PC-3 (cell line): ENCODE measurements at places on chromosomes 7 and 10. TPM values are rescaled to one million over a fixed set of nuclear protein-coding genes. Genes with fewer than 3 reads are reported as not detected.

DNA sequence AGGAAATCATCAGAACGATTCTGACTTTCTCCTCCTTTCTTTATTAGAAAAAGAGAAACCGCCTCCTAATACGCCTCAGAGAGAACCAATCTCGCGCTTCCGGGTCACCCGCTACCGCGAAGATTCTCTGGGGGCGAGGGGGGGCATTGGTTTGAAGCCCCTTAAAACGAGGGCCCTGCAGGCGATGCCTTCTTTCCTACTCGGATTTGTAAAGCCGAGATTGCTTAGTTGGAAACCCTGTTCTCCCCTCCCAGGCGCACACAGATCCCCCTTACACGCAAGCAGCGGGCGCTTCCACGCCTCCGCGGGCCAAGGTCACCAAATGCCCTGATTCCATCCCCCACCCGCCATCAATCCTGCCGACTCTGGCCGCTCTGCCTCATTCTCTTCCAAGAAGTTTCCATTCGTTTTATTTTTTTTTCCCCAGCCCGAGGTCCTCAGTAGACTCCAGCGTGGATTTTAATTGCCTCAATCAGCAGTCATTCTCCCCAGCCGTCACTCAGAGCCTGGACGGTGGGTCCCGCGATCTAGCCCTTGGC is 1.1 kb upstream of the GAD2 start:
- no peak overlapping the region for H3K27ac ChIP-seq
- H3K4me3 ChIP-seq: no peak overlapping the region
- H3K27me3 ChIP-seq: peaks cover 22% of the 10 kb centered on the region
- H3K36me3 ChIP-seq: no peaks in the 10 kb centered on the region
- H3K4me1 ChIP-seq: no peaks in the 10 kb centered on the region

DNA sequence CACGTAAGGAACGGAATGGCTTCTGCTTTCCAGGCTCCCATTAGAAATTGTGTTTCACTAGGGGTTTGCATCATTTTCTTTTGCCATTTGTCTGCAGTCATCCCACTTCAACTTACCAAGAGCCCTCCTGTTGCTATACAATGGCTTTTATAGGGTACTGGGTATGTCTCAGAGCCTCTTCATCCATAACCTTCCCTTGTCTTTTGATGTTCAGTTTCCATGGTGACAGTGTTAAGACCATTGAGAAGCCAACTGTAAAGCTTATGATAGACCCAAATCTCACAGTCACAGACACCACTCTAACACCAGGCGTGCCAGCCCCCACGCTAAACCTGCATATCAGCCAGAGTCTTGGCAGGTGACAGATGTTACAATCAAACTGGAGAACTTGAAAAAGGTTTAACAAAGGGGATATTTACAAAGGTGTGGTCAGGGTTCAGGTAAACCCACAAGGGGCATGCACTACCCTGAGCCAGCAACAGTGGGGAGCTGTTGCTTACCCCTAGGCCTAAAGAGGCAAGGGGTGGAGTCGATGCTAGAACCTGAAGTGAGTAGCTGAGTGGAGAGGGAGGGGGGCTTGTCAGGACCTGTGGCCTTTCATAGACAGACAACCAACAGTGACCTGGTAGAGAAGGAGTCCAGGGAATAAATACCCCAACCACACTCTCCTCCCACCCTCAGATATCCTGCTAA is 53.2 kb upstream of the ABLIM1 start:
- H3K27me3 ChIP-seq: no peaks in the 10 kb centered on the region
- no peaks in the 10 kb centered on the region for H3K36me3 ChIP-seq
- H3K4me1 ChIP-seq: peaks cover 43% of the 10 kb centered on the region
- no peak overlapping the region for H3K4me3 ChIP-seq
- DNase-seq: no peak

- H3K36me3 ChIP-seq: no peaks in the 10 kb centered on the region; the same call in 1 of the 2 replicates
- H3K27ac ChIP-seq: no peak overlapping the region
Observed at GRCh38 chr10:104081998-104082397, 3.7 kb downstream of the COL17A1 start.

- no peak overlapping the region for H3K27ac ChIP-seq
- peaks cover 8% of the 10 kb centered on the region for H3K27me3 ChIP-seq
- no peak overlapping the region for H3K4me3 ChIP-seq
- no peaks in the 10 kb centered on the region for H3K36me3 ChIP-seq
- peak; percentile 97 for DNase-seq
- H3K4me1 ChIP-seq: peaks cover 27% of the 10 kb centered on the region
Observed at GRCh38 chr10:70462349-70462984, 16.1 kb upstream of the PALD1 start.

DNA sequence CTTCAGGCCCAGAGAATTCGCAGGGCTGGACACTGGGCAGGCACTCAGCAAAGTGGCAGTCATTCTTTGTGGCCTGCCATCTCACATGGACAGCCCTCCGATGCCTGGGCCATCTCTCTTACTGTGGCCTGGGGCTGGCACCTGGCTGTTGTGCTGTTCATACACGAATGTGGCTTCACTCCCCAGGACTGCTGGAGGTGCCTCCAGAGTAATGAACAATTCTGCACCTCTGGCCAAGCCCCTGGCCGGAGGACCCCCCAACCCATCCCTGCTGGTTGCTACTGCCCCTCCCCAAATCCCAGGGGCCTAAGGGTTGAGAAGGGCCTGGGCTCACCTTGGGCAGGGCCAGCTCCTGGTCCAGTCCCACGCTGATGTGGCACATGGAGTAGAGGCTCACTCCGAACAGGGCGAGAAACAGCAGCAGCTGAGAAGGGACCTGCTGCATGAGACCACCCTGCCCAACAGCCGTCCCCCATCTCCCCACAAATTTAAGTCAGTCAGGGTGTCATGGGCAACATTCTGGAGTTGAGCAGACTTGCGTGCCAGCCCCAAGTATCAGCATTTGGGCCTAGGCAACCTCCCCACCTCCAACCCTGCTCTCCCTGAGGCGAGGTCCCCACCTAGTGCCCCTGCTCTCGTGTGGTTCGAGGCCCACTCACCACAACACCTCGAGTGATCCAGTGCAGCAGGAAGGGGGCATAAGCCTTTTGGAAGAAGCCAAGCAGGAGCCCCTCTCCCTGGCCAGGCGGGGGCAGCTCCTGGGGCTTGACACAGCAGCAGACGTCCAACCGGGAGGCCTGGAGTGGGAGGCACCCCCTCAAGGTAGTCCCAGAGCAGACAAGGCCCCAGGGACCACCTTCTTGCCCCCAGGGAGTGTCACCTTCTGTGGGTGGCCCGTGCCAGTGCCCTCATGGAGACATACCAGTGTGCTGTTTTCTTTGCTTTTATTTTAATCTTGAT is 9.4 kb downstream of the NPC1L1 start:
- no peak overlapping the region for H3K4me3 ChIP-seq
- H3K4me1 ChIP-seq: no peaks in the 10 kb centered on the region
- no peak for DNase-seq
- H3K27me3 ChIP-seq: no peaks in the 10 kb centered on the region
- H3K27ac ChIP-seq: no peak overlapping the region
- no peaks in the 10 kb centered on the region for H3K36me3 ChIP-seq

DNA sequence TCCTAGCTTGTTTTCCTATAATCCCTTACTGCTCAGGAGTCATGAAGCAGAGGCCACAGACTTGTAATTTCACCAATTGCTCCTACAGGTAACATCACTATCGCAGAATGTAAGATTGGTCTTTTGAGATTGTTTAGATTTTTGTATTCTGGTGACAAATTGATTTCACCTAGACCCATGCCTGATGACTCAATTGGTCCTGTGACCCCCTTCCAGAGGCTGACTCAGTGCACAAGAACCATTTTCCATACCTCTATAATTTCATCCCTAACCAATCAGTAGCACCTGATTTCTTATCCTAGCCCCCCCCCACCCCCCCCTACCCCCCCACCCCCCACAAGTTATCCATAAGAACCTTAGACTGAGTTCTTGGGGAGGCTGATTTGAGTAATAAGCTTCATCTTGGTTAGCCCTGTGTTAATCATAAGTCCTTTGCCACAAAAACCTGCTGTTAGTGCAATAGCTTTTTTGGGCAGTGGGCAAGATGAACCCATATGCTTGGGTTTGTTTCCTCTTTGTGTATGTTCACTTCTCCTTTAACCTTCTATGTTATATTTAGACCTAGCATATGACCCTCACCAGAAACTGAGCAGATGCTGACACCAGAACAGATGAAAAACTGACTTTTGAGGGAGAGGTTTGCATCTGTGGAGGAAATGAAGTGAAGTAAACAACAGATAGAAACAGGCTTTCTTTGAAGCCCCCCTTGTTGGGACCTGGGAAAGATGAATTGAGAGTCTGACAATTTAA is 187.1 kb downstream of the KIF20B start:
- no peaks in the 10 kb centered on the region for H3K4me1 ChIP-seq
- no peaks in the 10 kb centered on the region for H3K36me3 ChIP-seq
- no peaks in the 10 kb centered on the region for H3K27me3 ChIP-seq
- no peak overlapping the region for H3K27ac ChIP-seq
- no peak for DNase-seq

GRCh38 chr7:94540428-94540827 is 30.8 kb downstream of the CASD1 start:
- no peak for DNase-seq
- peaks cover 6% of the 10 kb centered on the region; the same call in 1 of the 2 replicates for H3K36me3 ChIP-seq
- no peaks in the 10 kb centered on the region for H3K27me3 ChIP-seq
- H3K4me1 ChIP-seq: no peaks in the 10 kb centered on the region

- no peak overlapping the region for H3K27ac ChIP-seq
- no peaks in the 10 kb centered on the region for H3K27me3 ChIP-seq
- no peaks in the 10 kb centered on the region for H3K36me3 ChIP-seq
- DNase-seq: no peak
- peaks cover 21% of the 10 kb centered on the region for H3K4me1 ChIP-seq
Observed at GRCh38 chr7:54904986-54905385, 113.8 kb upstream of the EGFR start.

GRCh38 chr10:124704428-124705380 is 39.5 kb downstream of the FAM53B start:
- no peaks in the 10 kb centered on the region for H3K4me1 ChIP-seq
- H3K4me3 ChIP-seq: no peak overlapping the region
- no peak for DNase-seq
- H3K27me3 ChIP-seq: no peaks in the 10 kb centered on the region
- H3K27ac ChIP-seq: no peak overlapping the region

DNA sequence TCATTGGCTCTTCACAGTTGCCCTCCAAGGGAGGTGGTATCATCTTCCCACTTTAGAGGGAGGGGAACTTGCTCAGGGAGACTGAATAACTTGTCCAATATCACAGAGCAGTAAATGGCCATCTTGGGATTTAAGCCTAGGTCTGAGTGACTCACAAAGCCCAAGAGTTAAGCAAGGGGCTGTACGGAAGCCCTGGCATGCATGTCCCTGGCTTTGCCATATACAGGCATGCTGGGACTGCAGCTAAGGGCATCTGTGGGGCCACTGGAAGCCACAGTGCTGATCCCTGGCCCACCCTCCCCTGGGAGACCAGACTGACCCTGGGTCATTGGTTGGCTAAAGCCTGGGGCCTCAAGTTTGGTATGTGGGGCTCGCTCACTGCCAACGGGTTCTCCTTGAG is 3.1 kb downstream of the VSIR start:
- peaks cover 46% of the 10 kb centered on the region for H3K4me1 ChIP-seq
- H3K36me3 ChIP-seq: no peaks in the 10 kb centered on the region
- H3K4me3 ChIP-seq: no peak overlapping the region
- no peaks in the 10 kb centered on the region for H3K27me3 ChIP-seq

- H3K36me3 ChIP-seq: no peaks in the 10 kb centered on the region
- H3K4me3 ChIP-seq: no peak overlapping the region
- H3K27ac ChIP-seq: no peak overlapping the region
Observed at GRCh38 chr10:78765726-78766335, 302.9 kb upstream of the ZMIZ1 start.

DNA sequence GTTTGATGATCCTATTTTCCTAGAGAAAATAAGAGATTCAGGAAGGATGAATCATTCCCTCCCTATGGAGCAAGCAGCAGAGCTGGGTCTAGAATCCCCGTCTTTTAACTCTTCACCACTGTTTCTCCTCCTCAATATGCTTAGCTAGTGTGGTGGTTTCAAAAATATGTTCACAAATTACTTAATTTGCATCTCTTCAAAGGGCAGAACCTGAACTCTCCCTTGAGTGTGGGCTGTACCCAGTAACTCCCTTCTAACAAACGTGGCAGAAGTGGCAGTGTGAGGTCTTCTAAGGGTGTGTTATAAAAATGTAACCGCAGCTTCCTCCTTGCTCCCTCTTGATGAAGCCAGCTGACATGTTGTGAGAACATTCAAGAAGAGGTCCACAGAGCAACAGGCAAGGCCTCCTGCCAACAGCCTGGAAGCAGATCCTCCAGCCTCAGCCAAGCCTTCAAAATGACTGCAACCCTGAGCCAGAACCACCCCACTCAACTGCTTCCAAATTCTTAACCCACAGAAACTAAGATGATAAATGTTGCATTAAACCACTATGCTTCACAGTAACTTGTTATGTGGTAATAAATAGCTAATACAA is 36.6 kb downstream of the SRPK2 start:
- no peaks in the 10 kb centered on the region for H3K4me1 ChIP-seq
- H3K36me3 ChIP-seq: no peaks in the 10 kb centered on the region
- H3K4me3 ChIP-seq: no peak overlapping the region
- DNase-seq: peak; percentile 12
- H3K27ac ChIP-seq: no peak overlapping the region
- no peaks in the 10 kb centered on the region for H3K27me3 ChIP-seq

Gene FAM237B
- total RNA-seq: not detected in 2 replicates

Gene EPDR1
- total RNA-seq: 22.7 and 26.6 TPM in 2 replicates

Gene CYP17A1
- not detected in 2 replicates for total RNA-seq

Gene C10orf67
- total RNA-seq: 0.15 and 0.29 TPM in 2 replicates

Gene ZNF138
- total RNA-seq: 4.1 and 10.9 TPM in 2 replicates

Gene NAMPT
- 55.2 and 66.0 TPM in 2 replicates for total RNA-seq

Gene STEAP2
- 4.7 and 7.0 TPM in 2 replicates for total RNA-seq

Gene FAM20C
- total RNA-seq: 87.9 and 119 TPM in 2 replicates

Gene TMEM236
- 0.04 TPM in 1 of 2 replicates, not detected in the other for total RNA-seq
